ENCODE measurements at places on chromosomes 5 and 9.

DNA sequence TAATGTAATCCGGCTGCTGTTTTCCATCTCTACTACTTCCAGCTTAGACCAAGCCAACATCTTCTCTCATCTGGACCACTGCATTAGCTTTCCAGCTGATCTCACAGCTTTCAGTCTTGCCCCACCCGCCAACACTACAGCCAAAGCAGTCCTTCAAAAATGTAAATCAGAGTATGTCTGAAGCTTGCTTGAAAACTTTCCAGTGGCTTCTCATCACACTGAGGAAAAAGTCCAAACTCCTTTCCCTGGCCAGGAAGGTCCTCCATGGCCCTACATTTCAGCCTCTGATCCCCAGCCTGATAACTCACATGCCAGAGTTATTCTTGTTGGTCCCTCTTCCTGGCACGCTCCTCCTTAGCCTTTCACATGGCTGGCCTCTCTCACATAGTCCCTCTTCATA is 38.5 kb downstream of the TTC1 start:
- no peak for DNase-seq

GRCh38 chr5:145500710-145501109 is 334.4 kb downstream of the PRELID2 start:
- DNase-seq, result no peak

GRCh38 chr9:93517331-93517730 is 59.1 kb upstream of the PHF2 start:
- DNase-seq, result no peak

DNA sequence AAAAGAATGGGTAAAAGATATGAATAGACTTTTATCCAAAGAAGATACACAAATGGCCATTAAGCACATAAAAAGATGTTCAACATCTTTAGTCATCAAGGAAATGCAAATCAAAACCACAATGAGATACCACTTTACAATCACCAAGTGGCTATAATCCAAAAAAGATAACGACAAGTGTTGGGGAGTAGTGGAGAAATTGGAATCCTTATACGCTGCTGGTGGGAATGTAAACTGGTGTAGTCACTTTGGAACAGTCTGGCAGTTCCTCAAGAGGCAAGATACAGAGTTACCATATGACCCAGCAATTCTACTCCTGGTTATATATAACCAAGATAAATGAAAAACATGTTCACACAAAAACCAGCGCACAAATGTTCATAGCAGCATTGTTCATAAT is 234.9 kb downstream of the SPATA31D1 start:
- no peak for DNase-seq

GRCh38 chr5:96880444-96881164 is 4.3 kb downstream of the ERAP2 start:
- DNase-seq, result no peak

DNA sequence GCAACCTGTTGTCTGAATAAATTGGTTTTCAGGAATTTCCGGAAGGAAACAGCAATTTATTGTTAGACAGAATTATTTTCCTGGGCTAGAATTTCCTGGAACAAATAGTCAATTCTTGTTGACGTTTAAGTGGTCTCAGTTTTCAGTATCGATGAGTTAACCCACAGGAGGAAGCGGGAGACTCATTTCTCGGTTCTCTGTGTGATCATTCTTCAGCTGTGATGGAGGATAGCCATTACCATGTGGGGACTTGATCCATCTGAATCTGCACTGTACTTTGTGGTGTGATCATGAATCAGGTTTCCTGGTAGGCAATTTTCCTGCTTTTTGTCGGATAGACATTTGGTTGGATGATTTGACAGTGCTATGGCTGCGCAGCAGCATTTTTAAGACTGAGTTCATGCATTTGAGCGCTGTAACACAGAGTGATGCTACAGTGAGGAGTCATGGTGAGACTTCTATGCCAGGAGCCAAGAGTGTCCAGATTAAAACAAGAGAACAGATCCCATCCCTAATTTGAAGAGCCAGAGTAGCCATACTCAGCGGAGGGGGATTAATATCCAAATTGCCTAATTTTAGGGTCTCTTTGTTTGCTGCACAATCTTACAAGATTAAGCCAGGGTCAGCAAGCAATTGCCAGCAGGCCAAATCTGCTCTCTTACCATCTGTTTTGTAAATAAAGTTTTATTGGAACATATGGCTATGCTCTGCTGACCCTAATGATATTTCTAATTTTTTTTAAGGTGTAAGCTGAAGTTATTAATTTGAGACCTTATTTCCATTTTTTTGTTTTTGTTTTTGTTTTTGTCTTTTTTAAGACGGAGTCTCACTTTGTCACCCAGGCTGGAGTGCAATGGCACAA is 355.9 kb downstream of the RAB3C start:
- no peak for DNase-seq
